ENCODE measurements at places on chromosomes 2 and 18.

DNA sequence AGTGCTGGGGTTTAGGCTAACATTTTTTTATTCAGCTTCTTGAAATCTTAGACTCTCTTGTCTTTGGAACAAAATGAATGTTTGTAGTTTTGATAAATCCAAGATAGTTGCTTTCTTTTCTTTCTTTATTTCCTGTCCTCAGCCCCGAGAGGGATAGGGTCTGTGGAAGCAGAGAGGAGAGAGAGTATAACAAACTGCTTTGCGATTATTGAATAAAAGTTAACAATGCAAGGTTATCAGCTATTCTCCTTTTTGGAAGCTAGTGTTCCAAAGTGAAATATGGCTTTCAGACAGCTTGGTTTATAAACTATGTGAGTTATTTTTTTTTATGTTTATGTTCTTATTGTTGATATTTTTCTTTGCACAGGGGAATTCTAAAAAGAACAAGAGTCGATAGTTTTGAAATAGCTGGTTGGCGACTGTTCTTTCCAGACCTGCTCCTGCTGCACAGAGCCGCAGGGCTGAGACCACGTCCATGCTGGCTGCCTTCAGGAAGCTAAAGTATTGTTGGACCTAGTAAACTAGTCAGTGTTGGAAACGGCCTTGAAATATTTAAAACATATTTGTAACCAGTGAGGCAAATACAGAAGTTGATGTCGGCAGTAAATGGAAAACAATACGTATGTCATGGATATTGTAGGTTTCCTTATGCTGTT, 15.5 kb upstream of the STON1 start:
- DNase-seq: no peak

DNA sequence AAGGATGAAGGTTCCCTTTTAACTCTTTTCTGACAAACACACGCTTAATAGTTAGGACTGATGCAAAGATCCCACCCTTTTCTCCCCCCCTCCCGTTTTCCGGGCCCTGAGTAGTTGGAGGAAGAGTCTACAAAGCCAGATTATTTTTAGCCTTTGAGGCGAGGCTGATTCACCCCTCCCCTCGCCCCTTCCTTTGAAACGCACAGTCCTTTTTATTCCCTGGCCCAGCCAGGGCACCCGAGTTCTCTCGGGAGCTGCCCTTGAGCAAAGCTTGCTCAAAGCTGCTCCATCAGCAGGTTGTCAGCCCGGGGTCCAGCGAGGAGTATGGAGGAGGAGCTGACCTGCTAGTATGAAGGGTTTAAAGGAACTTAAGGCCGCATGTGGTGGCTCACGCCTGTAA, 47.1 kb upstream of the SPRED2 start:
- DNase-seq: no peak

- no peak for DNase-seq
Measured at GRCh38 chr2:211941216-211941747, 597.3 kb downstream of the ERBB4 start.

DNA sequence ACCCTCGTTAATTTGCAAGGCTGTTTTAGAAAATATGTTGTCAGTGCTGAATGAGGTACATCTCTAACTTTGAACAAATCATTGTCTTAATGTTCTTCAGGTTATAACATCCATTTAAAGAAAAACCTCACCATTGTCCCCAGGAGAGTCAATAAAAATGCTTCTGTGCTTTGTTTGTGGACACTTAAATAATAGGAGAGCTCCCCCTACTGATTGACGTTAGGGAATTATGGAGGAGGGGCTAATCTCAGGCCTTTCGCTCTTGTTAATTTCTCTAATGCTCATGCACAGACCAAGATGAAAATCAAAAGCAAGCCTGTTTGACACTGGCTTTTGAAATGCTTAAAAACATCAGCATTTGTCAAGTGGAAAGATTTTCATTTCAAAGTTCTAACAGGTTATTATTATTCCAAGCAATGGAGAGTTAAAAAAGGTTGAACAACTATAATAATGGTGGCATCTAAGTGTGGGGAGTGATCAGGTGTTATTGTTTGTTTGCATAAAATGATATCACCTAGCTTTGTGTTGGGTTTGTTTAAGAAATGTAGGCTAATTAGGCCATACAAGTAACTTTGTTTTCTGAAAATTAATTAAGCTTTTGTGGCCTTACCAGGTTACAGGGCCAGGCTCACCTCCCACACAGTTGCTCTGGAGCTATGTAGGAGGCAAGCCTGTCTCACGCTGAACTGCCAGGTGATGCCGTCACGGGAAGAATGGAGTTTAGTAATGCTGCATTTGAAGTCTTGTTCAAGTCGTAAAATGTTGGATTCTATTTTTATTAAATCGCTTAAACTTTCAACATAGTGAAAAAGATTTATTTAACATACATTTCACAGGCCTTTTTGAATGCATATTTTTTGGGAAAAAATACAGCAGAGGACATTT, 51.7 kb upstream of the SMIM21 start:
- no peak for DNase-seq

- DNase-seq: no peak
Measured at GRCh38 chr2:223066721-223067120, 14.7 kb downstream of the KCNE4 start.

DNA sequence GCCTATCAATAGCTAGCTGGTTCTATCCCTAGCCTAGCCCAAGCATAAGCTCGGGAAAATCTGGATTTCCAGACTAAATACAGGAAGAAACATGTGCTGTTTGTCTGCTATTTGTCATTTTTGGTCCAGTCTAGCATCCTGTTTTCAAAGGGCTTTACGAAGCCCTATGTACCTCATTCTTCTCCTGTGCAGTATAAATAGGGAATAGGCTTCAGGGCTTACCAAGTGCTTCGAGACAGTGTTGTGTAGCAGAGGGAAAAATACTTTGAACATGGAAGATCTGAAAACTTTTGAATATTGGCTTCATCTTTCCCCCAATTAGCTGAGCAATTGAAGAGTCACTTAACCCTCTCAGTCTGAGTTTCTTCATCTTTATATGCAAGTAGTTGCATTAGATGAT, 679.8 kb downstream of the TDRD15 start:
- DNase-seq: no peak

- no peak for DNase-seq
Measured at GRCh38 chr18:50286391-50287027, 983 bp downstream of the CXXC1 start.

DNA sequence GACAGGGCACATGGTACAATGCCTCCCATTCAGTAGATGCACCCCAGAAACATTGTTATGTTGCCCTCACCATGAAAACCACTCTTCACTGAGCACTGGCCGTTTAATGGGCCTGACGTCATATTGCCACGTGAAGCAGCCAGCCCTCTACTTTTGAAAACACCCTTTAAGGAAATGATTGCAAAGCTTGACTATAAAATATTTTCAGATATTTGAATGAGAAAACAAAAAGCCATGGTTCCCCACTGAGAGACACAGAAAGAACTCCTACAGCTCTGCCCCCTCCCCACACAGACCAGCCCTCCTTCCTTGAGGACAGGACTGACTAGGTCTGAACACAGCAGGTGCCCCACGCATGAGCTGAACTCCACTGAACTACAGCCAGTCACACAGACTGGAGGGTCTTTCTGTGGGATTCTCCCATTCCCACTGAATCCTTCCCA, 349.1 kb downstream of the ANAPC1 start:
- no peak for DNase-seq

DNA sequence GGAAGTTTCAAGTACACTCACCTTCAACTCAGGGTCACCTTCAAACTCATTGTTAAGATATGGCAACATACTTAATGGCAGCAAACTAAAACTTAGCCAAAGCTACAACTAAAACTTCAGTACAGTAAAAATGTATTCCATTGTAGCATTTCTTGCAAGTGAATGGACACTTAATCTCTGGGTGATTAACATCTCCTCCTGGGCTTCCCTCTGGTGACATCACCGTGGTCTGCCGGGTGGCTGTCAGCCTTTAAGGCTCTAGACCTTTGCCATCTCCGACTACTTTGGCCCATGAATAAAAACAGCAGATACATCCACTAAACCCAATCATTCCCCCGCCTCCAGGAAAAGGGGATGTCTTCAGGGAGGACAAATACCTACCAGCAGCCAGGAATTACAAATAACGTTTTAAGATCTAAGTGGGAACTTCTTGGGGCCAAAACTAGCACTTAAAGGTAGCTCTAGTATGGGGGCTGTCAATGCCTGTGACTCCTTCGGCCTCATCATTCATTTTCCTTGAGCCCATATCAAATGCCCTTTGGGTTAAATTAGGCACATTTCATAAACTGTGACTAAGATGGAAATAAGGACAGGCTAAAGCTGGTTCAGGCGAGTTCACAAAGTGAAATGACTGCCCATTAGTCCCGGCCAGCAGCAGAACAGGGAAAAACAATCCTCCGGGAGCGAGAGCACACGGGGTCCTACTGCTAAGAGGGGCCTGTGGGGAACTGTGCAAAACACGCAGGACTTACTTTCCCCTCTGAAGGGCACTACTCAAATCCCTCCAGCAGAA, 1.1 kb downstream of the TFCP2L1 start:
- no peak for DNase-seq

- DNase-seq: peak; percentile 72
Measured at GRCh38 chr18:62526098-62527025, 3.5 kb downstream of the ZCCHC2 start.

- DNase-seq: no peak
Measured at GRCh38 chr2:189646521-189646920, 14.7 kb upstream of the ASNSD1 start.

DNA sequence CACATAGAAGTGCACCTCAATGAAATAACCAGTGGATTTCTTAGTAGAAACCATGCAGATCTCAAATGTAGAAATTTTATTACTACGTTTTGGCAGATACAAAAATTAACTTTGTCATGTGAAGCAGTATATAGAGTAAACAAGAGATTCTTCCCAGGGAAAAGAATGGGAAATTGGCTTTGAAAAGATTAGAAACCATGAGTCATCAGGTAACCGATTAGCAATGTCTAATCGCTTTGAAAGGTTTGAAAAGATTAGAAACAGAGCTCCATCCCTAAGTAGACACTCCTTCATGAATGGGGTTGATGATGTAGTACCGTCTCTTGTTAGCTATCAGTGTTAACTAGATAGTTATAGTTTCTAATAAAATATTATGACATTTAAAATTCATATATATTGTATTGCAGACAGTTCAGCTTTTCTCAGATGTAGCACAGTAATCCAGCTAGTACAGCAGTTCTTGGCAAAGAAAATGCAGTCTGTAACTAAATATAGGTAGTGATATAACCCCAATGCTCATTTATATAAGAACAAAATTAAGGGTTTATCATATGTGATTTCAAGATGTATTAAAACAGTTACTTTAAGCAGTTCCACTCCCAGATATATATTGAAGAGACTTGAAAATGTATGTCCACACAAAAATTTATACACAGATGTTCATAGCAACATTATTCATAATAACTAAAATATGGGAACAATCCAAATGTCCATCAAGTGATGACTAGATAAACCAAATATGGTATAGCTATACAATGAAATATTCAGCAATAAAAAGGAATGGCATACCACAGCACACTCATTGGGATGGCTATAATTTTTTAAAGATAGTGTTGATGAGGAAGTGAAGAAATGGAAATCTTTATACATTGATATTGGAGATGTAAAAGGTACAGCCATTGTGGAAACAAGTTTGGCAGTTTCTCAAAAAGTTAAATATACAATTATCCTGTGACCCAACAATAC, 113.9 kb downstream of the PTPN4 start:
- no peak for DNase-seq

GRCh38 chr2:104841744-104842143, 12.2 kb upstream of the POU3F3 start:
- DNase-seq: no peak

DNA sequence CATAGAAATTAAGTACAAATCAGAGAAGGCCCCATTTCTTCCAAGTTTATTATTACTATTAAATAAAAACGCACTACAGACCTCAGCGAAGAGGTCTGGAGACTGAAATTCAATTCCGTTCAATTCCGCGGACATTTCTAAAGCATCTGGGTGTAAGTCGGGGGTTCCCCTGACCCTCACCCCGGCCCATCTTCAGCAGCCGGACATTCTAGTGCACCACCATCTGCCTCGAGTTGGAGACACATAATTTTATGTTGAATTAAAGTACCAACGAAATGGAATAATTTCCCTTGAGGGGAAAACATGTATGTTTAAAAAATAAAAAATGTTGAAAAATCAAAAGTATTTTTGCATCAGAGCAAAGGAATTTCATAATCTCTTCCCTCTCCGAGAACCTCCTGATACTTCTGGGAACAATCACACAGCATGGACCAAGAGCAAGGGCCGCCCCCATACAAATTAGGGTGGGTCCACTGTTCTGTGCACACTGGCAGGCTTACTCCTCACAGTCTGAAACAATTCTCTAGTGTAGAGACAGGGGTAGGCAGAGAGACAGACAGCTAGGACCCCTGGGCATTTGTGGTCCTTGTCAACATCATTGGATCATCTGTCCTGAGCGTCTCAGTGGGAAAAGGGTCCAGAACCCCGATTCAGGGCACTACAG, 29.3 kb downstream of the MBP start:
- no peak for DNase-seq

- DNase-seq: no peak
Measured at GRCh38 chr2:14907014-14907612, 274.6 kb downstream of the LRATD1 start.

GRCh38 chr2:22795287-22795866, 589.6 kb upstream of the KLHL29 start:
- no peak for DNase-seq

- no peak for DNase-seq
Measured at GRCh38 chr2:101930847-101931246, 60.9 kb upstream of the IL1R2 start.

- no peak for DNase-seq
Measured at GRCh38 chr2:207164006-207164831, 1.5 kb downstream of the KLF7 start.

DNA sequence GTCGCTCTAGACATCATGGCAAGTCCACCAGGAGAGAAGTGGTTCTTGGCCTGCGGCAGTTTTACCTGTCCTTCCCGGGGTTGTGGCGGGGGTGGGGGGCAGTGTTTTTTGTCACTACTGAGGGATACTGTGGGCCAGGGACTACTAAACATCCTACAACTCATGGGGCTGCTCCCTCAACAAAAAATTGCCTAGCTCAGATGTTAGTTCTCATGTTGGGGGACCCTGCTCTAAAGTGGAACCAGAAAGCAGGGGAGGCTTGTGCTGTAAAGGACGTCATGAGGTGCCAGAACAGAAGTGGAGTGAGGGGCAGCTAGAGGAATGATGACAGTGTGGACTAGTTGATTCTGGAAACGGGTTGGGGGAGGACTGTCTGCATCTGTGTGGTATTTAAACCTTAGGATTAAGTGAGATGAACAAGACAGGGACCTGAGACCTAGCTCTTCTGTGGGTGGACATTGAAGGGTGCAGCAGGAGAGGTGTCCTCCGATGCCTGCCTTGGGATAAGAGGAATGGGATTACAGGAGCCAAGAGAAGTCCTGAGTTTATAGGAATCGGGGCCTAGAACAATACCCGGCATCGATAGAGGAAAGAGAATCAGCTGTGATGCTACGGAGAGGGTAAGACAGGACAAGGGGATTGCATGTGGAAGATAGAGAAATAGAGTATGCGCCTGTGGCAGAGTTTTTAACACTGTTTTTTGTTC, 2.7 kb downstream of the RPL31 start:
- DNase-seq: no peak

Data from stimulated activated CD4-positive, alpha-beta T cell treated with anti-CD3 and anti-CD28 coated beads, Interleukin-1b, Interleukin-23, amount 100 ng/mL, for 4 hours (primary cell).